ENCODE measurements at places on chromosomes 1 and 21. TPM values are rescaled to one million over a fixed set of nuclear protein-coding genes. Genes with fewer than 3 reads are reported as not detected.

PRAMEF8 gene
- not detected for total RNA-seq

PTGFRN gene
- total RNA-seq: 33.1 TPM

OPTC gene
- not detected for total RNA-seq

KRTAP12-2 gene
- not detected for total RNA-seq

RGS18 gene
- total RNA-seq: not detected

HSD3B2 gene
- total RNA-seq: 0.96 TPM

ERG gene
- total RNA-seq: not detected

ZP4 gene
- total RNA-seq: not detected

TNFRSF9 gene
- 0.16 TPM for total RNA-seq

S100A3 gene
- 0.34 TPM for total RNA-seq

DEPDC1 gene
- 24.0 TPM for total RNA-seq

TRNP1 gene
- 2.3 TPM for total RNA-seq

LENEP gene
- total RNA-seq: not detected

DNA sequence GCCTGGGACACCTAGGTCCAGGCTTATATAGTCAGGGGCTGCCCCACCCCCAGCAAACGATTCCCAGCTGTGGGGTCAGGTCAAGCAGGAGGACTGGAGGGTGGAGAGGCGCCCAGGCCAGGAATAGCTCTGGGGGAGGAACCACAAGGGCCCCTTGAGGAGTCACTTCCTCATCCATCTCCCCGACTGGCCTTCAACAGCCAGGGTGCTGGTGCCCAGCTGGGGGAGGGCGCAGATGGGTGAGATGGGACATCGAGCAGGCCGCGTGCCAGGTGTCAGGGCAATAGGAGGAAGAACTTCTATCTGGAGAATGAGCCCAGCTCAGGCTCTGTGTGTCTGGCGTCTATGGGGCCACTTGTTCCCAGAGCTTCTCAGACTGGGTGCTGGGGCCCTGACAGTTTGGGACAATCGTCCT, 208 bp upstream of the MYBPH start:
- no peak for DNase-seq

DNA sequence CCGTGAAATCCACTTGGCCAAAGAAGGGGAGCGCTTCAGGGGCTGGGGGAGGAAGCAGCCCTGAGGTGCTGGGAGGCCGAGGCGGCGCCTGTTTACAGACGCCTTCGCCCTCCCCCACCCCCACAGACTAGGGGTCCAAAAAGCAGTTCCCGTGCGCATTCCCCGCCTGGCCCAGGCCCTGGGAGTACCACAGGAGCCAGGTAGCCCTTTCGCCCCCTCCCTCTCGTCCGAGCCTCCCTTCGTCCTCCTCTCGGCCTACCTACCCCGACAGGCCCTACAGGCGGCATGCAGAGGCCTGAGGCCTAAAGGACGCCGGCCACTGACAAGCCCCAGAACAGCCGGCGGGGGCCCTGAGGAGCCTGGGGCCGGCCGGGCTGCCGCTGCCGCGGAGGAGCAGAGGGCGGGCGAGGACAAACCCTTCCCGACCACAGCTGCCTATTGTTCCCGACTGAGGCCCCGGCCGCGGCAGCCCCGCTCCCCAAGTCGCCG, 522 bp downstream of the RC3H1 start:
- DNase-seq: peak; percentile 76

DNA sequence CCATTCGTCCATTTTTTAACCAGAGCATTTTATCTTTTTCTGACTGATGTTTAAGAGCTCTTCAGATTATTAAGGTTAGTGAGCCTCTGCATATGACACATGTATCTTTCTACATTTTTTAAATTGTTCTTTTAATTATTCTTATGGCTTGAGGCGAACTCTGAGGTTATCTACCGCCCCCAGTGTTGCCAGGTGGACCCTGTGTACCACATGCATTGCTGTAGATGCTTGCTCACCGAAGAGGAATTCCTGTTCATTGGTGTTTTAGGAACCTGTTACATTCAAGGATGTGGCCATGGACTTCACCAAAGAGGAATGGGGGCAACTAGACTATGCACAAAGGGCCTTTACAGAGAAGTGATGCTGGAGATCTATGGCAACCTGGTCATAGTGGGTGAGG, 31.8 kb downstream of the ZNF684 start:
- DNase-seq: no peak

DNA sequence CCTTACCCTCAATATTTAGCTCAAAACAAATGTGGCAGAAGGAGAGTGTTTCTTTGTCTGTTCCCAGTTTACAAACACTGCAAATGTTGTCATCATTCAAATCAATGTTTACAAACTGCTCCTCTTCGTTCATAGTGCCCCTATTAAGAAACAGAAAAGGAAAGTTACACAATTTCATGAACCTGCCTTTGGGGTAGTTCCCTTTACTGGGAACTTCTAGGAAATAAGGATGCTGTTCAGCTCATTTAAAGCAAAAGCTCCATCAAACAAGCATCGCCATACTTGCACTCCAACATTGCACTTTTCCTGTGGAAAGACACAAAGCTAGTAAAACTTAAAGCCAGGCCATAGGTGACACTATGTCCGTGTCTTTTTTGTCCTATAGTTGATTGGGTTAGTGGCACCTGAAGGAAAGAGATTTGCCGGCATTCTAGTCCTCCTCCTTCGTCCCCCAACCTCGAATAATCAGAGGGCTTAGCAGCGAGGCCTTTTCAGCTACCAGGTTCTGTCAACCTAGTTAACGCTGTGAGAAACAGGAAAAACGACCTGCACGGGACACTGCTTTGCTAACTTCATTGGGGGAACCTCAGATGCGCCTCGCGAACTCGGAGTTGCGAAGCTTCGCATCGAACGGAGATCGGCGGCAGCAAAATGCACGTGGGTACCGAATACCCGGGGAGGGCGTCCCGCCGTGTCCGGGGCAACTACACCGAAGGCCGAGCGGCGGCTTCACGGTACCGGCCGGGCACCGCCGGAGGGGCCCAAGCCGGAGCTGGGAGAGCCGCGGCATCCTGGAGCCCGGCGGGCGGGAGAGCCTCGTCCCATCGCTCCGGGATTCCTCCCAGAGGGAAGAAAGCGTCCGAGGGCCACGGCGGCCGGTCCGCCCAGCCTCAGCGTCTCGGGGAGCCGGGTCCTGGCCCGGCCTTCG, 706 bp downstream of the C21orf91 start:
- DNase-seq: no peak

DNA sequence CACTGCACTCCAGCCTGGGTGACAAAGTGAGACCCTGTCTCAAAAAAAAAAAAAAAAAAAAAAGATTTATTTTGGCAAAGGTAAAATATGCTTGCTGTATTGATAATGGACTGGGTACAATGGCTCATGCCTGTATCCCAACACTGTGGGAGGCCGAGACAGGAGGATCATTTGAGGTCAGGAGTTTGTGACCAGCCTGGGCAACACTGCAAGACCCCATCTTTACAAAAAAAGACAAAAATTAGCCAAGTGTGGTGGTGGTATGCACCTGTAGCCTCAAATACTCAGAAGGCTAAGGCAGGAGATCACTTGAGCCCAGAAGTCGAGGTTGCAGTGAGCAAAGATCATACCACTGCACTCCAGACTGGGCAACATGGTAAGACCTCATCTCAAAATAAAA, 6.3 kb downstream of the SF3A3 start:
- no peak for DNase-seq

DNA sequence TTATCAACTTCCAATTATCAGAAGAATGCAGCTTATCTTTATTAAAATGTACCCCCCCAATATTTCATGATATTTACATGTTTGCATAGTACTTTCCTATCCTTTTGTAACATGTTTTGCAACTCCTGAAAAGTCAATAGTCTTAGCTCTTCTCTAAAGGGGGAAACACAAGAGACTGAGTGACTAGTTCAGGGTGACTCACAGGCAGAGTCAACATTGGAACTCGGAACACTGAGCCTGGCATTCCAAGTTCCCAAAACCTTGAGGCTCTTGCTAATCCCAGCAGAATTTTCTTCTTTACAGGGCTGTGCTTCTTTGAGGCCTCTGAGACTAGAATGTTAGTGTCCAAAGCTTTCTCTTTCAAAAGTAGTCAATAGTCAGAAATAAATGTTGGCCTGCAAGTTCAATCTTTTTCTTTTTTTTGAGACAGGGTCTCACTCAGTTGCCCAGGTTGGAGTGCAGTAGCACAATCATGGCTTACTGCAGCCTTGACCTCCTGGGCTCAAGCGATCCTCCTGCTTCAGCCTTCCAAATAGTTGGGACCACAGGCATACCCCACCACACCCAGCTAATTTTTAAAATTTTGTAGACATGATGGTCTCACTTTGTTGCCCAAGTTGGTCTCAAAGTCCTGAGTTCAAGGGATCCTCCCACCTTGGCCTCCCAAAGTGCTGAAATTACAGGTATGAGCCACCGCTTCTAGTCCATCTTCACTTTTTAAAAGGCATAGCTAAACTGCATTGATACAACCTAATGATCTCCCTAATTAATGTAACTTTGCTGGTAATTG, 37.5 kb downstream of the ZNF281 start:
- DNase-seq: no peak

DNA sequence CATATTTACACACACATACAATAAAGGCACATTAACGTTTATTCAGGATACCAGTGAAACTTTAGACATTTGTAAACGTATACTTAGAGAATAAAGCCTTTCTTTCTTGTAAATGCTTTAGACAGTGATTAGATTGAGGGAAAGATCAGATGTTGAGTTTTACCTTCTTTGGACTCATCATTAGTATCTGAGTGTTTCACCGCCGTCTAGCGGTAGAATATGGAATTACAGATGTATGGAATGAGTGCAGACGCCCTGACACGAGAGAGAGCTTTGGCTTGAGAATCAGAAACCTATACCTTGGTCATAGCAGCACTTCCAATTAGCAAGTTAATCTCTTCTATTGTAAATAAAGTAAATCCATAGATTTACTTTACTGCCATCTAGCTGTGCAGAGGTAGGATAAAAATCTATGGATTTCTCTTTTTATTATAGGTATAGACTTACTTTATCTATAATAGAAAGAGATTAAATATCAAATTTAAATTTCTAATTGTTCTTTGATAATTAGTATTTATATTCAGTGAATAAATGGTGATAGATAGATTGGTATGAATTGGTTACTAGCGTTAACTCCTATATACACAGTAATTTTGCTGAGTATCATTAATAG, 12.6 kb downstream of the FLG2 start:
- peak; percentile 55 for DNase-seq

GRCh38 chr1:27928216-27928954, 6.4 kb upstream of the SMPDL3B start:
- peak; percentile 35 for DNase-seq

DNA sequence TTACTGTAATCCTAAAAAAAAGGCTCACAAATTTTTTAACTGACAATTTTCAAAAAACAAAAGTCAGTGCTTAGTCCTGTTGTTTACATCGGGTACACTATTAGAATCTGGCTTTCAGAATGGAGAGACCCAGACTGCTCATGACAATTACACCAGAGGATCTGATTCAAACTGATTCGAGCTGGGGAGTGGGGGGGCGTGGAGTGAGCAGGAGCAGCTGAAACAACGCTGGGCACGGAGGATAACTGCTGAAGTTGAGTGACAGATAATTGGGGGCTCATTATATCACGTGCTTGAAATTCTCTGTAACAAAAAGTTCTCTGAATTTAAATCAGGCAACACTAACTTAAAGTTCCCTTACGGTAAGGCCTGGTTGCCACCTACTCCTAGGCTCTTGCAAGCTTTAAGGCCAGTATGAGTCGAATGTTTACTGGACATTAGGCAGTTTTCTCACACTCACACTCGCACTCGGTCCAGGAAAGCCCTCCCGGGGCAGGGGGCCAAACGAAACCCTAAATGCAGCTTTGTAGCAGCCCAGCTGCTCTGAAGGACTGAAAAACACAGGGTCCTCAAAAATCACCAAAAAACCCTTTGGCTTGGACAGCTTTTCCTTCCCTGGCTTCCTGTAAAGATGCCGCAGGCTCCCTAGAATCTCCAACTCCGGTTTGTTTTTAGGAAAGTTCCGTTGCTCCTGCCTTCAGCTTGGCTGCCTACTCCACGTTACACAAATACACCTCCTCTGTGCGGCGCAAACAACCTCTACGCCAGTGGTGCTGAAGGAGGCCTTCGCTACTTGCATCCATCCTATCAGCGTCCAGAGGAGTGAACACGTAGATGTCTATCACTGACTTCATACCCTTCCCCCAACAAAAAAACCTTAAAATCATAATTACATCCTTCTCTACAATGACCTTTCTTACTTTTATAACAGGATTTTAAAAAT, 42.9 kb downstream of the CAPZB start:
- no peak for DNase-seq

DNA sequence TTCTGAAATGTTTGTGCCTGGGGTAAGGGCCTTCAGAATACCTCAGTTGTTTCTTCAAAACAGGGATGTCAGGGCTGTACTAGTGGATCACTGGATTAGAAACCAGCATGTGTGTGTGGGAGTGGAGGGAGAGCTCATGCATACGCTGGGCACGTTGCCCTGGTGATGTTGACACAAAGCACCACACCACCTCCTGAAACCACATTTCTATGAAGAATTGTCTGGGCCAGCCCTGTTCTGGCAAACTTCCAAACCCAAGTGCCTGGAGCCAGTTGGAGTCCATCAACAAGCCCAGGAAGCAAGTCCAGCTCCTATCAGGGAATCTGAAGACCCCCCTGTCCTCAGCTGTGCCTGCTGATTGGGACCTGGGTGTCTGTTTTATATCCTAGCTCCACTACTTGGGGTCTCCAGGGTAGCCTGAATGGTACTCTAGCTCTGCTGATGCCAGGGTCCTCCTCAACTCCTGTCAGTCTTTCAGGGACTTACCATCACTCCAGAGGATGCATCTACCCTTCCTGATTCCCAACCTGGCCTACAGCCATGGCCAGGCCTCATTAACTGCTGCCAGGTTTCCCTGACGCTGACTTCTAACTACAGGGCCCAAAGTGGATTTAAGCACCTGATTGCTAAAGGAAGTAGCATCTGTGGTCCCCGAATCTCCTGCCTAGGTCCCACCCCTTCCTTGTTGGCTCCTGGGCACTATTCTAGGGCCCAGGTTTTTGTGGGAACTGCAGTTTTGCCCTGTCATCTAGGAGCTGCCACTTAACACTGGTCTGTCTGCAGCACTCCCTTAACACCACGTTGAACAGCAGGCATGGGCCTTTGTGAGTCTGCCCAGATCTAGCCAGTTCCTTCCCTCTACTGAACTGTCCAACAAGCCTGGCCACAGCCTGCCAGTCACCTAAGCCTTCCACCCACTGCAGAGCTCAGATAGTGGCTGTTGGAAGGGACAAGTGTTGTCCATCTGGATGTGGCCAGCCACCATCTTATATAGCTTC, 45.5 kb downstream of the LPAR3 start:
- DNase-seq: peak; percentile 3

DNA sequence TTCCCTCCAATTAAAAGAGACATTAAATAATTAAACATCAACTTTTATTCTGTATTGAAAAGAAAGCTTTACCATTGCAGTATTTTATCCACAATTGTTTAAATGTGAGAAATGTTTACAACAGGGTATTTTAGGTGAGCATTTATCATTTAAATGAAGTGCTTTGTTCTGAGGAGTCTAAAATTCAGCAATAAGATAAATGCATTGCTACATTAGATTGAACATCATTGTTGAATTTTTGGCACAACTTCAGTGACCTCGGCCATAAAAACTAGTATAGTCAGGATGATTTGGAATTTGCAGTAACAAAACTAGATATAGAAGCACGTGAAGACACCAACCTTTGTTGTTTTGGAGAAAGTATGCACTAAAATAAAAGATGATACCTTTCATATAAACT, 692.9 kb downstream of the USP25 start:
- no peak for DNase-seq

GRCh38 chr1:167722152-167722869, 529 bp downstream of the MPZL1 start:
- DNase-seq: peak; percentile 78

GRCh38 chr1:4119516-4120220, 219.6 kb upstream of the C1orf174 start:
- DNase-seq: no peak
